ENCODE measurements at places on chromosomes 7 and 10.

DNA sequence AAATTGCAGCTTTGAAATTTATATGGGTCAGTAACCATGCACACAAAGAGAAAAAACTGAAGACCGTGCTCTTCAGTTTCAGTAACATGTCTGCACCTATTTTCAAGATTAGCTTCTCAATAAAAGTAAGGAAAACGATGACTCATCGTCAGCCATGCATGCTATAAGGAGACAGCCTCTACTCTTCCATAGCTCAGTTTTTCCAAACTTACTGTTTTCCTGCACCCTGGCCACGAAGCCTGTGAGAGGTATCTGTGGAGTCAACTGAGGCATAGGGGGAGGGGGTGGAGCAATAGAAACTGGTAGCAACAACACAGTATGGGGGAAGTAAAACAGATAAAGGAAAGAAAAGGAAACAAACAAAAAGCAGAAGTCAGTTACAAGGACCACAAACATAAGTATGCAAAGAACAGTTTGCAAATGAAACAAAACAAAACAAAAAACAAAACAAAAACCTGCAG lies 58.0 kb downstream of the PDSS1 start:
- DNase-seq, result no peak

DNA sequence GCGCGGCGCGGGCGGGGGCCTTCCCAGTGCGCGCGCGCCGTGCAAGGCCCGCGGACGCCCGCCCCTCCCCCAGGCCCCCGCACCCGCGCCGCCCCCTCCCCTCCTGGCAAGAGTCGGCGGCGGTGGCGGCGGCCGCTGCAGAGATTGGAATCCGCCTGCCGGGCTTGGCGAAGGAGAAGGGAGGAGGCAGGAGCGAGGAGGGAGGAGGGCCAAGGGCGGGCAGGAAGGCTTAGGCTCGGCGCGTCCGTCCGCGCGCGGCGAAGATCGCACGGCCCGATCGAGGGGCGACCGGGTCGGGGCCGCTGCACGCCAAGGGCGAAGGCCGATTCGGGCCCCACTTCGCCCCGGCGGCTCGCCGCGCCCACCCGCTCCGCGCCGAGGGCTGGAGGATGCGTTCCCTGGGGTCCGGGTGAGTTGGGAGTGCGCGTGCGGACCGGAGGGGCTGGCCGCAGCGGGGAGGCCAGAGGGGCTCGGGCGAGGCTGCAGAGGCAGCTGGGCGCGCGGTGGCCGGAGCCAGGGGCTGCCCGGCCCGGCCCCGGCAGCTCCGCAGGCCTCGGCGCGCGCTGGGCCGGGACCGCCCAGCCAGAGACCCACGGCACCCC lies at the start of gene BMPR1A:
TSS of gene BMPR1A (plus strand) at position 109 of the 602 bp plus-strand sequence. CDS start 119,400 bp downstream, outside the sequence.
- DNase-seq, result no peak

GRCh38 chr10:91150631-91151030 lies 69.8 kb upstream of the PCGF5 start:
- DNase-seq, result no peak

DNA sequence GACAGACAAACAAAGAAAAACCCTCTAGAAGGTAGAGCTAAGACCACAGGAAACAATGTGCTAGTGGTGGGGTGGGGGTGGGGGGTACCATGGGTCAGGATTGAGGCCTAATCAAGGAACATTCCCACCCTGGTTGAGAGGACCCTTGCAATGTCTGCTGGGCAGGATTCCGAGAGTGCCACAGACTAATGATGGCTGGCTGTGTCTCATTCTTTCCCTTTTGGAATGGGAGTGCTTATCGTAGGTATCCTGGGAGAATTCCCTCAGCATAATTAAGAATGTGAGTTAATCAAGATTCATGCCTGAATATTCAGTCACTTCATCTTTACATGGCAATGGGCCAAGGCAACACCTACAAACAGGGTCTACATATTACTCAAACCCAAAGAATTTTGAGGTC lies 14.7 kb upstream of the MTPN start:
- no peak for DNase-seq

DNA sequence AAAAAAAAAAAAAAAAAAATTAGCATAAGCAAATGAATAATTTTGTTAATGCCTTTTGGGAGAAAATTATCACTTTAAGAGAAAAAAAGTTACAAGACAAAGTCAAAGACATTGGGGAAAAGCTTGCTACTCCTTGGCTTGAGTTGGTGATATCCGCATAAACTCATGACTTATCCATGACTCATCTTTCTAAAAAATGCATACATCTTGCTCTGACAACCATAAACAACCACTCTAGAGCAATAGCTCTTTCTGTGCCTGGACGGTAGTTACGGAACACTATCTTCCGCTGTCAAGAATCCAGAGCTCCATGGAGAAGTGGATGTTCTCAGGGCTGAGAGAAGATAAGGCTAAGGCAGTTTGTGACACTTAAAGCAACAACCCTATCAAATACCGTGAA lies 281.1 kb upstream of the PFKP start:
- DNase-seq, result no peak

DNA sequence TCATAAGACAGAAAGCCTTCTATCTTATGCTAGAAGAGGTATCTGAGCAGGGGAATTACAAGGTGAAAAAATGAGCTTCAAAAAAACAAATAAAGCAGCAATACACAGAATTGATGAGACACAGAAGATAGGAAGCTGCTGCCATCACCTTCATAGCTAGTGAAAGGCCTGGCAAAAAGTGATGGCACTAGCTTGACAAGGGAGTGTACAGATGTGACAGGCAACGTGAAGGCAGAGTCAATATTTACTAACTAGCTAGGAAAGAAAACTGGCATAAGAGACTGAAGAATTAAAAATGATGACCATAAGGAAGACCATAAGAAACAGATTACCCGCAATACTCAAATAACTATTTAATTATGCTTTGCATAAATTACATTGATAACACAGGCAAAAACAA lies 9.4 kb downstream of the GPR22 start:
- no peak for DNase-seq

- DNase-seq, result no peak
These were observed 46.8 kb downstream of the TES start for GRCh38 chr7:116257156-116257555.

DNA sequence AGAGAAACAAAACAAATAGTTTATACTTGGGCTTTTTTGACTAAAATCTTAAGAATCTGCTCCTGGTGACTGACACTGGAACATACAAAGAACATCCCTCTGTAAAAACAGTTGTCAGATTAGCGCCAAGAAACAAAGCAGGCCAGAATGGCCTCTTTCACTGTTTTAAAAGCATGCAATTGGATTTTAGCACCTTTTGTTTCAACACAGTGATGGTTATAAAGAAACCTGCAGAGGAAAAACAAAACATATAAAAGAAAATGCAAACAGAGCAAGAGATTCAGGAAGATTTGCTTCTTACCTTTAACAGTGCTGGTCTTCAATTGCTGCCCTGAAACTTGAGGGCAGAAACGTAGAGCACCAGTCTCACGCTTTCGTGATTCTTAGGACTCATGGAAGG lies 652.2 kb upstream of the KCND2 start:
- DNase-seq, result no peak

DNA sequence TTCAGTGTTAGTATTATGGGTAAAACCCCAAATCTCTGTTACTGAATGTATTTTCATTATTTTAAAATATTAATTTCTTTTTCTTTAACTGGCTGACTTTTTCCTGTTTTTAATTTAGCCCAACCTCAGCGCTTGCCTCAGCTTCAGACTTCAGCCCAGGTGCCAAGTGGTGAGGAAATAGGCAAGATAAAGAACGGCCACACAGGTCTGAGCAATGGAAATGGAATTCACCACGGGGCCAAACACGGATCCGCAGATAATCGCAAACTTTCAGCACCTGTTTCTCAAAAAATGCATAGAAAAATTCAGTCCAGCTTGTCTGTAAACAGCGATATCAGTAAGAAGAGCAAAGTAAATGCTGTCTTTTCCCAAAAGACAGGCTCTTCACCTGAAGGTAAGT lies 57.5 kb downstream of the MDFIC start:
- no peak for DNase-seq

DNA sequence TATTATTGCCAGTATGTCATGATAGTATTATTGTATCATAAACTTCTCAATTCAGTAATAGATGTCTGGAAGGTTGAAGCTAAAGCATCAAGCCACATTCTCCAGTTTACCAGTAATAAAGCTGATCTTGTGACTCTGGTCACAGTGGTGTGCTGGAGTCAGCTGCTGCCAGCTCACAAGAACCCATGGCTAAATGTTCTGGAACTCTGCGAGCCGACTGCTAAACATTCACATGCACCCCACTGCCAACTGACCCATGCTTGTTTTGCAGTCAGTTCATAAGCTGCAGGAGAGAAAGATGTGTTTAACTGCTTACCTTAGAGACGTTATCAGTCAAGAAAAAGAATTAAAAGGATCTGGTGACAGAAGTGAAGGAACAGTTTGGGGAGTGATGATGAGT lies 5.9 kb upstream of the DNTT start:
- no peak for DNase-seq

GRCh38 chr7:650339-651031 lies 76.0 kb upstream of the DNAAF5 start:
- DNase-seq, result no peak

GRCh38 chr7:11343136-11343535 lies 369.5 kb downstream of the PHF14 start:
- no peak for DNase-seq

DNA sequence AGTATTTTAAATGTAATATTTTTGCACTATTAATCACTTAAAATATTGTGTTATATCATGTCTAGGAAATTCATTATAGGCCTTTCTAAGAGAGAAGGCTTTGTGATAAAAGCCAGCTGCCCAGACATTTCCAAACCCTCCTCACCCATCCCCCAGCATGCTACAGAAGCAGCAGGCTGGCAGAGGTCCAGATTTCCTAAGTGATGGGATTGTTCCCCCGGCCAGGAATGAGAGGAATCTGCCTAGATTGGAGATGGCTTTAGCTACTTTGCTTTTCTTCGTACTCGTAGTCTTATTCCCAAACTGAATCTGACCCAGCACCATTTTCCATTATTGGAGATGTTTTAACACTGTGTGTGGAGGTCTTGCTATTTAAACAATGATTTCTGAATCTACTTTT lies 29.4 kb downstream of the CDK14 start:
- DNase-seq, result no peak

DNA sequence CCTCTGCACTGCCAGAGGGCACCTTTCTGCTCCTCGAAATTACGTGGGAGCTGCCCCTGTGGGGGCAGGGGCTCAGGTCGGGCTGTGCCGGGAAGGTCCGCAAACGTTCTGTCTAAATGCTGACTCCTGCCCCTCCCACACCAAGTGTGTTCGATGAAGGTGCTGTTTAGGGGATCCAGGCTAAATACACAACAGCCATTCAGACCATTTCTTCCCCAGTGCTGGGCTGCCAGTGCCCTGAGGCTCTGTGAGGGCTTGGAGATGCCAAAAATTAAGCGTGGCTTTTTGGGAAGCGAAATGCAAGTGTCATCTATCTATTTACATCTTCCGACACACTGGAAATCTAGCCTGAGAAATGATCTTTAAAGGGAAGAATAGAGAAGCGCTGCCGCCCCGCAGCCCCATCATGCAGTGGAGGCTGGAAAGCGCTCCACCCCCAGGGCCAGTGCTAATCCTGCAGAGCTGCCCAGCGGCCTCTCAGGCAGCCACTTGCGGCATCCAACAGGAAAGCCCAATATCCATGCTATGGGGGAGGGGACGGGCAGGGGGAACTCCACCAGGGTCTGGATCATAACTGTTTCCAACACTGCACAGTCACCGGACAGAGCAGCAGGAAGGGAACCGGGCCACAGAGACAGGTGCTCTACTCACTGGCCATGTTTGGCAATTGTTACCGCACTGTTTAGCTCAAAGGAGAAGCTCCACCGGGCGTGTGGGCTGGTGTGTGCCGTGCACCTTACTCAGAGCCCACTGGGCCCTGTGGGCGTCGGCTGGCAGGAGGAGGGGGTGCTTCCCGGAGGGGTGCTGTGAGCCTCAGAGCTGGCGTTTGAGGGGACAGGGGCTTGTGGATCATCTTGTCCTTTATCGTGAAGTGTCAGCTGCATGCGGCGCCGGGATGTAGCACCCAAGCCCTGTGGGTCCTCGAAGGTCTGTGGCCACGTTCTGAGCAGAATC lies 205.5 kb downstream of the DNAJB6 start:
- DNase-seq, result no peak

DNA sequence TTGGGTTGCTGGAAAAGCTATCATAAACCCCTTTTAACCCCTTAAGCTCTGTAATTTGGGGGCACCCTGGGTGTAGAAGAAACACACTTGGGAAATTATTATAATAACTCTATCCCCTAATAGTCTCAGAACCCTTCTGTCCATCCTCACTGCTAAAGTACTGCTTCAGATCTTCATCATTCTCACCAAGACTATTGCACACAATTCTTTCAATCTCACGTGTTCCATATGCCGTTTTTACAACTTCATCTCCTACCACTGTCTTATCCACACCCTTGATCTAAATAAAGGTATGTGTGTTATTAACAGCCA lies 15.8 kb downstream of the ANKRD22 start:
- no peak for DNase-seq

DNA sequence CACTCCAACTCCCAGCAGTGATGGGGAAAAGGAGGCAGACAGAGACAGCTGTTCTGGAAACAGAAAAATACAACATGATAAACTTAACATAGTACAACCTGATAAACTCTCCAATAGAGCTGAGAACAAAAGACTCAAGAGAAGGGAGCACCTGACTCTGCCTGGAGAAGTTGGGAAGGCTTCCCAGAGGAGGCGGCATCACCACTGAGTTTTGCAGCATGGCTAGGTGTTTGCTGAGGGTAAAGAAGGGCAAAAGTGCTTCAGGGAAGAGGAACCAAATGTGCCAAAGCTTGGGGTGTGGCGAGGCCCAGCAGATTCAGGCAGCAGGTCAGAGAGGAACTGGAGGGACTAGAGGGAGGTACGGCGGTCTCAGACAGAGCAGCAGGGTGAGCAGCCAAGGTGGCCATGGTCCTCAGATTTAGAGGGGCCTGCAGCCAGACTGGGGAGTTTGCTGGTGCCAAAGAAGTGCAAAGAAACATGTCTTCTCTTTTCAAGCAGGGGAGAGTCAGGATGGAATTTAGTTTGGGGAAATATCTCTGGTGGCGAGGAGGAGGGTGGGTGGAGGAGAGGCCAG lies 119.9 kb upstream of the BTBD16 start:
- no peak for DNase-seq

- DNase-seq, result no peak
These were observed 34.5 kb downstream of the ZNF503 start for GRCh38 chr10:75367021-75367487.

- DNase-seq, result peak; percentile 76
These were observed 56.4 kb upstream of the ECHDC3 start for GRCh38 chr10:11685787-11686218.

- DNase-seq, result peak; percentile 64
These were observed 109.9 kb downstream of the JCAD start for GRCh38 chr10:29949411-29950011.

GRCh38 chr10:48296576-48297098 lies 9.8 kb upstream of the MAPK8 start:
- no peak for DNase-seq

GRCh38 chr10:28733245-28733644 lies 55.9 kb downstream of the BAMBI start:
- DNase-seq, result no peak

DNA sequence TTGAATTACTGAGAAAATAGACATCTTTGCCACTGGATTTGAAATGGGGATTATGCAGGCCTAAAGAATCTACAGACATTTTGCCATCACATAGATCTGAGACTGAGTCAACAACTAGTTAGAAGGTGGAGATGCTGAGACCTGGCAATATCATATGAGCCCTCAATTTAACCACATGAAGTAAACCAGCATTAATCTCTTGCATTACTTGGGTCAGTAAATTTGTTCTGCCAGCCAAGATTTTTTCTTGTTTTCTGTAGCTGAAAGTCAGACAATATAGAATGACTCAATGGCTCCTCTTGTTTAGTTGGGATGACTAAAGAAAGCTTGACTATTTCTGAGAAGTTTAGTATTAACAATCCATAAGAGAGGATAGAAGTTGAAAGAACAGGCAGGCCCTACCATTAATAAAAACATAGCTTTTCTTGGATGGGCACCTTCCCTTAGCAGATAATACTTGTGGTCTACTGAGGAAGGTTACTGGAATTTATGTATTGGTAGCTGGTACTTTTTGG lies 396.7 kb upstream of the SORCS1 start:
- DNase-seq, result no peak
